Type B pancreatic cell (in vitro differentiated cells): ENCODE measurements at places on chromosomes 12 and 14. TPM values are rescaled to one million over a fixed set of nuclear protein-coding genes. Genes with fewer than 3 reads are reported as not detected.

The DPY19L2 gene
- 9.3 and 25.0 TPM in 2 replicates for total RNA-seq

DNA sequence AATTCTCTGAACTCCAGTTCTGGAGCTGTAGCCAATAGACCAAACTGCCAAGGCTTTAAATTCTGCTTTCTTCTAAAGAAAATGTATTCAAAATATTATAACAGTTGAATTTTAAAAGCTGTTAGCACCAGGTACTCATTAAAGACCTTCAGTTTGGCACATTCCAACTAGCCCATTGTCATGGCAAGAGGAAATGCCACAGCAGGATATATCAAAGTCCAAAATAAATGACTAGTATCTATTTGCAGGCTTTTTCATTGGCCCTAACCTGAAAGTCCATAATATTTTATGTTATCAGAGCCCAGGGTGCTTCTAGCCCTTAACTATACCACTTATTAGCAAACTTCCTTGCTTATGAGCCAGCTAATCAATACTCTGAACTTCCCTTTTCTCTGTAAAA is 3.1 kb upstream of the RIC8B start:
- H3K4me3 ChIP-seq, result no peak overlapping the region
- peaks cover 6% of the 10 kb centered on the region for H3K36me3 ChIP-seq
- no peak overlapping the region for H3K27ac ChIP-seq
- H3K27me3 ChIP-seq, result peaks cover 22% of the 10 kb centered on the region
- H3K4me1 ChIP-seq, result peaks cover 51% of the 10 kb centered on the region
- no peak for DNase-seq

DNA sequence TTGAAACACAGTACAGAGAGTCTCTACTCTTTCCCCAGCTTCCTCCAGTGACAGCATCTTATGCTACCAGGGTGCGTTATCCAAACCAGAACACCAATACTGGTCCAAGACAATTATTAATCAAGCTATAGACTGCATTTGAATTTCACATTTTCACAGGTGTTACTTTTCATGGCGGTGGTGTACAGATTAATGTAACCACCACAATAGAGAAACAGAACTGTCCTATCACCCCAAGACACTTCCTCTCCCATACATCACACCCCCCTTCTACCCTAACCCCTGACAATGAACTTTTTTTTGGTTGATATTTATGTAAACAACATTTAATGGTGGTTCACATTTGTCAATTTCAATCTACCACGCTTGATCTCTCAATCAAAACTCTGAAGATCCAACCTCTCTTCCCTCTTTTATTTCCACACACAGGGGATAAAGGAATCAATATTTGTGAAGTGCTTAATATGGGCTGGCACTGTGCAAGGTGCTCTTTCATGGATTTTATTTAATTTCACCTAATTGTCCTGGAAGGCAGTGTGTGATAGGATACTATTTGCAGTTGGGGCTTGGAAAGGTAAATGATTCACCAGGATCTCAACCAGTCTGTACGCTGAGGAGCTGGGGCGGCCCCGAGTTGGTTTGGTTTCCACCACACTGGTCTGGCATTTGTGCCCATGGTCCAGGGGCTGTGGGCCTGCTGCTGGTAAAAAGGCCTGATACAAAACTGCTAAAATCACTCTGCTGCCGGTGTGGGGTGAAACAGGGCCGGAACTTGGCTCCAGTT is 54.6 kb upstream of the DICER1 start:
- no peak overlapping the region for H3K27ac ChIP-seq
- DNase-seq, result no peak
- H3K27me3 ChIP-seq, result no peaks in the 10 kb centered on the region
- H3K36me3 ChIP-seq, result no peaks in the 10 kb centered on the region

DNA sequence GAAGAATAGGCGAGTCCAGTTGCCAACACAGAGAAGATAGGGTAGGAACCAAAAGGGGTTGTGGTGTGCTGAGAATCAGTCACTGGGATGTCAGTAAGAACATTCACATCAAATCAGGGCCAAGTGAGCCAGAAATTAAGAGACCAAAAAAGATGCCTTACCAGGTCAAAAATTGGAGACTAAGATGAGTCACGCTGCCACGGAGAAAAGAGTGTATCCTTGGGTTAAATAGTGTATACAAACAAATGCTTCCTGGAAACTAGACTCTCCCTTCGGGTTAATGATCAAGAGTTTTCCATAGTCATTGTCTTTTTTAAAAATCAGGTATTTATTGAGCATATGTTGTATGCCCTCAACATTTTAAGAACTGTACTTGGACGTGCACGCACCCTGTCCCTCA is 45.2 kb upstream of the BAZ1A start:
- no peaks in the 10 kb centered on the region for H3K36me3 ChIP-seq
- H3K4me1 ChIP-seq, result no peaks in the 10 kb centered on the region
- DNase-seq, result no peak

The MTHFD1 gene
- total RNA-seq, result 55.9 and 108 TPM in 2 replicates

The KRT72 gene
- 0.48 and 2.9 TPM in 2 replicates for total RNA-seq

The PLEKHH1 gene
- 25.3 and 40.0 TPM in 2 replicates for total RNA-seq

The RNF212B gene
- not detected in 2 replicates for total RNA-seq

The DIO2 gene
- 3.5 and 7.6 TPM in 2 replicates for total RNA-seq

The SERPINA12 gene
- not detected in 2 replicates for total RNA-seq

The TAS2R7 gene
- not detected in 2 replicates for total RNA-seq

The HRK gene
- 1.9 and 6.6 TPM in 2 replicates for total RNA-seq

DNA sequence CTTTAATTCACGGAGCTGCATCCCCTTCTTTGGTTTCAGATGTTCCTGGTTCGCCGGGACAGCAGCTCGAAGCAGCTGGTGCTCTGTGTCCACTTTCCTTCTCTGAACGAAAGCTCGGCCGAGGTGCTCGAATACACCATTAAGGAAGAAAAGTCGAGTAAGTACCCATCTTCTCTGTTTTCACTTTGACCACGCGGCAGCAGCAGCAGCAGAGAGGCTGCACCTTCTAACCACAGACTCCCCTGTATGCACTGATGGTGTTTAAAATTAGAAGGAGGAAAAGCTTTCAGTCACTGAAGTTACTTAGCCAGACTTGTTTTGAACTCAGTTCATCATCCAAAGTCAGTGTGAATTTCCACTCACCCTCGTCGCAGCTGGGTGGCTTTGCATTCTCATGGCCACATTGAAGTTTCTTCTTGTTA is 63.8 kb downstream of the RIN3 start:
- DNase-seq, result no peak
- peaks cover 5% of the 10 kb centered on the region for H3K4me1 ChIP-seq
- H3K36me3 ChIP-seq, result peaks cover 11% of the 10 kb centered on the region
- no peak overlapping the region for H3K4me3 ChIP-seq

The DNAI7 gene
- total RNA-seq, result 1.4 and 1.8 TPM in 2 replicates

The KIF26A gene
- total RNA-seq, result 12.9 and 23.4 TPM in 2 replicates

DNA sequence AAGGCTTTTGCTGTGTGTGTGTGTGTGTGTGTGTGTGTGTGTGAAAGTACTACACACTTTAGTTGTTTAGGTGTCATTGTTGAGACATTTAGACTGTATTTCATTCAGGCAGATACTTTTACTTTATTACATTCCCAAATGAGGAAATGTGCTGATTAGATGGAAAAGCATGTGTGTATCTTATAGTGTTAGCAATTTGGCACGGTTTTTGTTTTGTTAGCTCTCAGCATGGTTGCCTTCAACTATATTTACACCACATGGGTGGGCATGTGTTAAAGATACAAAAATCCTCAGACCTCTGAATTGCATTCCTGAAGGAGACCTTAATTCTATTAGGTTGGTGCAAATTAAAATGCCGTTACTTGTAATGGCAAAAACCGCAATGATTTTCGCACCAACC is 879.5 kb downstream of the DIO2 start:
- H3K27me3 ChIP-seq, result no peaks in the 10 kb centered on the region
- DNase-seq, result no peak
- peaks cover 26% of the 10 kb centered on the region for H3K4me1 ChIP-seq
- H3K4me3 ChIP-seq, result no peak overlapping the region

The IL26 gene
- not detected in 2 replicates for total RNA-seq

The KCTD10 gene
- total RNA-seq, result 47.4 and 47.5 TPM in 2 replicates

DNA sequence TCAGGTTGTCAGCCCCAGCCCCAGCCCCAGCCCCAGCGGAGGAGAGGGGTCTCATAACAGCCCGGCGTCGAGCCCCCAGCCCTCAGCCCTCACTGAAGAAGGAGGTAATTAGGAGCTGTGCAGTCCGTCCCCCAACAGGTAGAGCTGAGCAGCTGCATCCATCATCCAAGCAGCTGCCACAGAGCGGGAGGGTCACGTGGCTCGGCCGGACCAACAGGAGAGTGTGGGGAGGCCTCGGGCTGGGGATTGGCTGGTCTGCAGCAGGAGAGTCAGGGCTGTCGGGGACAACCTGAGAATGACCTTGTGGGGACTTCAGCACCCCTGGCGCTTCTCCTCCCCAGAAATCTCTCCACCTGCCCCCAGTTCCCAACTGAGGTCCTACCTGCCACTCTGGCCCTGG is 29.6 kb downstream of the SMUG1 start:
- peak overlapping the region; percentile 24 for H3K27ac ChIP-seq
- DNase-seq, result no peak
- peak overlapping the region; percentile 16 for H3K4me3 ChIP-seq
- peaks cover 77% of the 10 kb centered on the region for H3K4me1 ChIP-seq
- H3K27me3 ChIP-seq, result peaks cover 7% of the 10 kb centered on the region

DNA sequence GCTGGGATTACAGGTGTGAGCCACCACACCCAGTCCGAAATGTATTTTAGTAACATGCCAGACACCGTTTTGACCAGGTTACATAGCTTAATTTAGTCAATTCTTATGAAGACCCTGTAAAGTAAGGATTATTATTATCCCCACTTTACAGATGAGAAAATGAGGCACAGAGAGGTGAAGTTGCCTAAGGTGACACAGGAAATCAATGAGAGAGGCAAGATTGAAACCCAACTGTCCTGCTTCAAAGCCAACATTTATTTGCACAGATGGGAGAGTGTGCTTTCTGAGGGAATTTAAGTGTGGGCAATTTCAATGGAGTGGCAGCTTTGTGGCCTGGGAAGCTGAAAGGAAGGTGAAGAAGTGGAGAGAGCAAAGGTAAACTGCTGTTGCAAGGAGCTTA is 19.1 kb upstream of the EPS8 start:
- H3K4me1 ChIP-seq, result no peaks in the 10 kb centered on the region
- no peak overlapping the region for H3K27ac ChIP-seq
- H3K36me3 ChIP-seq, result no peaks in the 10 kb centered on the region
- no peak overlapping the region for H3K4me3 ChIP-seq
- no peak for DNase-seq

DNA sequence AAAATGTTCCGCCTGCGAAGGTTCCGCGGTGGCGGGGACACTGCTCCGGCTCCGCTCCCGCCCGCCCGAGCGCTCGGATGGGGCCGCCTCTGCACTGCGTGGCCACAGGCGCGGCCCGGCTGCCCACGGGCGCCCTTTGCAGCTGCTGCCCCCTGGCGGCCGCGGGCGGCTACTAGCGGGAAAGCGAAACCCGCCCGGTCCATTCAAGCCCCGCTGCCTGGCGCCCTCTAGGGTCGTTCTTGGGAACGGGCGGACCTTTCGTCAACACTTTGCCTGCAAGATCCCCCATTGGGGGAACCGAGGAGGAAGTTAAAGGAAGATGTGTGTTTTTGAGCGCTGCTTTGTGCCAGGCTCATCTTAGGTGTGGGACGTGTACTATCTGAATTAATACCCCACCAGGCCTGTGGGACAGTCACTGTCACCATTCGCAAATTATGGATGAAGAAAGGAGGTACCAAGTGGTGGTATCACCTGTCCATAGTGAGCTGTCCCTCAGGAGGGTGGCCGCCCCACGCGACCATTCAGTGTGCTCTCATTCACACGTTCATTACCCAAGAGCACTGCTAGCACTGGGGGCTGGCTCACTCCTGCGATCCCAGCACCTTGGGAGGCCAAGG is 19.4 kb downstream of the GPR132 start:
- H3K27ac ChIP-seq, result no peak overlapping the region
- H3K36me3 ChIP-seq, result no peaks in the 10 kb centered on the region
- H3K4me1 ChIP-seq, result no peaks in the 10 kb centered on the region
- no peak overlapping the region for H3K4me3 ChIP-seq
- H3K27me3 ChIP-seq, result peaks cover 24% of the 10 kb centered on the region

DNA sequence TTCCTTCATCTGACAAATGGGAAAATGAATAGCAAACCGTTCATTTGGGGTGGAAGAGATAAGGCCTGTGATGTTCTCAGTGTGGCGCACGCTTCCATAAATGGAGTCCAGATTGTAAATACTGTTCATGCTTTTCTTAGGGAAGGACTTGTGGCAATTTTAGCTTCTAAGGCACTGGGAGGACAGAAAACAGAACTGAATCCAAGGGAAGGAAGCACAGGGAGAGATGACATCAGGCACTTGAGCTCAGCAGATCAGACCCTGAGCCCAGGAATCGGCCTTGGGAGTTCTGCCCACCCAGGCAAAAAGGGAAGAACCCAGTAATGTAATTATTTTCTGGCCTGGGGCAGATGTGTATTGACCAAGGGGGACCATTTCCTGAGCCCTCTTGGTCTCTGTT is 7.2 kb upstream of the SH2B3 start:
- peaks cover 11% of the 10 kb centered on the region for H3K4me1 ChIP-seq
- H3K36me3 ChIP-seq, result no peaks in the 10 kb centered on the region
- H3K4me3 ChIP-seq, result no peak overlapping the region
- DNase-seq, result no peak

DNA sequence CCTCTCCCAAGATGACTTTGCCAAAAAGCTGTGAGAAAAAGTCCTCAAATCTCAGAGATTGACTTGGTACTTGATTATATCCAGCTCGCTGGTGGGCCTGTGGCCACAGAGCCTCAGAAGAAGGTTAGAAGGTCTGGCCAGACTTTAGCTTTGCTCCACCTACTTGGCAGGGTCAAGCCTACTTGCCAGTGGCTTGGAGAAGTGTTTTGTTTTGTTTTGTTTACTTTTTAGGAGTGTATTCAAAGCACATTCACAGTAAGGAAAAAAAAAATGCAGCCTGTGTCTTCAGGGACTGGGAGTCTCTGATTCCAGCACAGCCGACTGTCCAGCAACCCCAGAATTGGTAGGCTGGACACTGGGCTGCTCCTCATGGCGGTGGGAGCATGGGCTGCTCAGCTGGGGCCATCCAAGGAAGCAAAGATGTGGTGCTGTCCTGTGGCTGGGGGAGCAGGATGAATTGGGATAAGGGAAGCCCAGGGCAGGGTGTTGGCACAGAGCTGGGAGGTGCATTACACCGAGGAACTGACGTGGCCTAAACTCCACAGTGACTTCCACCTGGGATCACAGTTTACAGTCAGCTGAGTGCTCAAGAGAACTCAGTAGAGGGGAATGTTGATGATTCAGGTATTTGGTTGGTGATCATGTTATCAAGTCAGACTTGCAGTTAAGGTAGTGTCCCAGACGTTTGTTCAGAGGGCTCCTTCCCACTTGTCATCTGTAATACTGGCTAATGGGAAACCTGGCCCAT is 73.5 kb downstream of the PPP2R5C start:
- peaks cover 7% of the 10 kb centered on the region for H3K36me3 ChIP-seq
- no peak for DNase-seq
- no peaks in the 10 kb centered on the region for H3K27me3 ChIP-seq
- peaks cover 11% of the 10 kb centered on the region for H3K4me1 ChIP-seq

- H3K27ac ChIP-seq, result no peak overlapping the region
- no peak for DNase-seq
- peaks cover 37% of the 10 kb centered on the region for H3K27me3 ChIP-seq
- no peaks in the 10 kb centered on the region for H3K36me3 ChIP-seq
Observed at GRCh38 chr12:131413006-131413405, 297.9 kb upstream of the SFSWAP start.

- H3K27ac ChIP-seq, result no peak overlapping the region
- no peak for DNase-seq
- H3K27me3 ChIP-seq, result peaks cover 4% of the 10 kb centered on the region
- no peaks in the 10 kb centered on the region for H3K4me1 ChIP-seq
Observed at GRCh38 chr12:96890331-96890730, 16.7 kb upstream of the NEDD1 start.

The PACS2 gene
- total RNA-seq, result 77.7 and 101 TPM in 2 replicates

- DNase-seq, result no peak
- no peaks in the 10 kb centered on the region for H3K27me3 ChIP-seq
- no peaks in the 10 kb centered on the region for H3K36me3 ChIP-seq
- no peak overlapping the region for H3K27ac ChIP-seq
- no peaks in the 10 kb centered on the region for H3K4me1 ChIP-seq
Observed at GRCh38 chr14:106831322-106831720, 1304.9 kb downstream of the TMEM121 start.
